ENCODE measurements at places on chromosomes 2 and 18.
A peak's percentile ranks its signal among the peaks of the same experiment; 100 is the strongest.

DNA sequence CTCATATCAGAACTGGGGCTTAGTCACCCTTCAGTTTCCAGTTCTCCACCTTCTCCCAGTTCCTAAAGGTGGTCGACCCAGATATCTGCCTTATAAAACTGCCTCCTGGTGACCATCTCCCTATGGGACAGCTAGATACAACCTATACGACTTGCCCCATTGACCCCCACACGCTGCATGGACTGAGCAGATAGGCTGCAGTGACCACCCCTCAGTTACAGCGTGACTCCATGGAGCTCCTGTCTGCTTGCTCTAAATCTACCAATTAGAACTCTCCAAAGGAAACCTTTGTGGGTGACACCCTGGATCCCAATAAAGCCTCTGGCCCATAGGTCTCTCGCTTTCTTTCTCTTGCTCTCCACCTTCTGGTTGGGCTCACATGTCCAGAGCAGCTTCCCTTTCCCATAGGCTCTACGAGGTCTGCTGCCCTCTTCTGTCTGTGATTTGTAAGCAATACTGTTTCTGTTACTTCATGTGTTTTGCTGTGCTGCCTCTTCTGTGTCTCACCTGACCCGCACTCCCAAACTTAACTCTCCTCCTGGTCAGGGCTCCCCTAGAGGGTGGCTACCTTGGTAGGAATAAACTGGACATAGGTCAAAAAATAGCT lies 971.3 kb upstream of the FAM98A start:
- peak; percentile 2 for DNase-seq

DNA sequence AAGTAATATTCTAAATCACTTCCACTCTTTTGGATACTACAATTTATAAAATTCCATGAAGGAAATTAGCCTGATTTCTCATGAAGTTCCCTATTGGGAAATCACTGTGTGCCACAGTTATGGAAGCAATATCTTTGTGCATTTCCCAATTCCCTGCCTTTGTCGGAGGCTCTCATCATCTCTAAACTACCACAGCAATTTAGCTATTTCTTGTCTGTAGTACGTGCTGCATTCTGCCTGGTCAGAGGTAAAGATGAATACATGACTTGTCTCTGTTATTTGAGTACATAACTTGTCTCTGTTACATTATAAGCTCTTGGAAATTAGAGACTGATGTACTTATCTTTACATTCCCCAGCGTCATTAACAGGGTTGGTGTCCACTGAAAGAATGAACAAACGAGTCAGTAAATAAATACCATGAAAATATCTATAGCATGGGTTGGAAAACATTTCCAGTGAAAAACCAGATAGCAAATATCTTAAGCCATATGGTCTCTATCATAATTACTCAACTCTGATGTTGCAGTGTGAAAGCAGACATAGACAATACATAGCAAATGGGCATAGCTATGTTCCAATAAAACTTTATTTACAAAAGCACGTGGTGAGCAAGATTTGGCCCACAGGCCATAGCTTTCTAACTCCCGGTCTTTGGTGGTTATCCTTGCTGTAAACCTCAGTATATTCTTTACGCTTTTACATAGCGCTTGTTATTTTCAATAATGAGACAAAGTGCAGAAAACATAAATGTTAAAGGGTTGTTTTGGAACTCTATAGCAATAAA lies 78.8 kb downstream of the BCL2 start:
- DNase-seq = no peak

DNA sequence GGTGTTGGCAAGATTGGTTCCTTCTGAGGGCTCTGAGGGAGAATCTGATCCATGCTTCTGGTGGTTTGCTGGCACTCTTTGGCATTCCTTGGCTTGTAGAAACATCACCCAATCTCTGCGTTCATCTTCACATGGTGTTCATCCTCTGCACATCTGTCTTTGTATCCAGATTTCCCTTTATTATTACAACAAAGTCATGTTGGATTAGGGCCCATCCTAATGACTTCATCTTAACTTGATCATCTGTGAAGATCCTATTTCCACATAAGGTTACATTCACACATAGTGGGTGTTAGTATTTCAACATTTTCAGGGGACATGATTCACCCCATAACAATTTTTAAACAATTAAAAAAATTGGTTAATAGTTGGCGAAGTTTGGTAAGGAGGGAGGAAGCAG lies 177.4 kb upstream of the CWC22 start:
- no peak for DNase-seq

- no peak for DNase-seq
These were observed 45.6 kb upstream of the ARHGAP15 start for GRCh38 chr2:143083636-143084035.

DNA sequence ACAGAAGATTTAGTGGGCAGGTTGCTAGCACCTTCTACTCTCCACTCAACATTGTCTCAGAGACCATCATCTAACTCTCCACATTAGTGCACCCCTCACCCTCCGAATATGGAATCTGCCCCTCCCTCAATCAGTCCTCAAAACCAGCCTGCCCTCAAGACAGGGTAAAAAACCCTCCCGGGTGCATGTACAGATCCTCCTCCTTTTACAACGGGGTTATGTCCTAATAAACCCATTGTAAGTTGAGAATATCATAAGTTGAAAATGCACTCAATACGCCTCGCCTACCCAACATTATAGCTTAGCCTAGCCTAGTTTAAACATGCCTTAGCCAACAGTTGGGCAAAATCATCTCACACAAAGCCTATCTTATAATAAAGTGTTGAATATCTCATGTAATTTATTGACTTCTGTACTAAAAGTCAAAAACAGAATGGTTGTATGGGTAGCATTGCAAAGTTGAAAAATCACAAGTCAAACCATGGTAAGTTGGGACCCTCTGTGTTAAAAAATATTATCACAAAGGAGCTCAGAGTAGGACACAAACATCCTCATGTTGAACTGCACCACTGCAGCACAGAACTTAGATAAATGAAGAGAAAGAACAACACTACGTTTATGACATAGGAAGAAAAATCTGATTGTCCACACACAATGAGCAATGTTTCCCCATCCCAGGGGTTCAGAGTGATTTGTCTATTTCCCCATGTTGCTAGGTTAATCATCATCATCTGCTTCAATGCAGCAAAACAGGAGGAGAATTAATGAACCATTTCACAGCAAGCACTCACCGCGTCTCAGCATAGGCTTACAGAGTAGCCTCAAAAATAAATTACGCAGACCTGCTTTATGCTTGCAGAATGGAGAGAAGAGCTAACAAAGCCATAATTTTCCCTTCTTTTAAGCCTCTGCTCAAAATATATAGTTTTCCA lies 184.1 kb upstream of the ARL4C start:
- no peak for DNase-seq

DNA sequence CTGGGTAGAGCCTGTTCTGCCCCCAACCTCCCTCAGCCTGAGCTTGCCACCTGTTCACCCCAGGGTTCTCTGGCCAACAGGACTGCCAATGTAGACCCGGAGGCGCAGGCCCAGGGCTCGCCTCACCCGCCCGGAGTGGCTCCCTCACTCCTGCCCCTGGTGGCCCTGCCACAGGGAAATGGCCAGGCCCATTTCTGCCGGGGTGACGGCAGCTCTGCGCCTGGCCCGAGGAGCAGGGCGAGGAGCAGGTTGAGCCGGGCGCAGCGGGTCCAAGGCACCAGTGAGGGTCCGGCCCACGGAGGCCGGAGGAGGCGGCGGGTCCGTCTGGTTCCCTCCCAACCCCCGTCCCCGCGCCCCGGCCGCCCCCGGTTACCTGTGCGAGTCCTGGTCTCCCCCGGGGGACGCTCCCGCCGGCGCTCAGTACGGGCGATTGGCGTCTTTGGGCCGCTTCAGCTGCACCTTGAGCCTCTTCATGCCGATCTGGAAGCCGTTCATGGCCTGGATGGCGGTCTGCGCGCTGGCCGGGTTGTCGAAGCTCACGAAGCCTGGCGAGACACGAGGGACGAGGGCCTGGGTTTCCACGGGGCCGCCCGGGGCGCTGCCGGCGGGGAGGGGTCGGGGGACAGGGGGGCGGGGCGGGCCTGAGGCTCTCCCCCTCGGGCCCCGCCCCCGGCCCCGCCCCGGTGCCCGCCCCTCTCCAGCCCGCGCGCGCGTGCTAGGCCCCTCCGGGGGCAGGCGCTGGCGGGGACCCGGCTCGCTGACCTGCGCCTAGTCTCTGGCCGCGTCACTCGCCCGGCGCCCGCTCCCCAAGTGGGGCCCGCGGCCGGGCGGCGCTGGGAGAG lies 312.0 kb downstream of the CELF4 start:
- DNase-seq = peak; percentile 100

DNA sequence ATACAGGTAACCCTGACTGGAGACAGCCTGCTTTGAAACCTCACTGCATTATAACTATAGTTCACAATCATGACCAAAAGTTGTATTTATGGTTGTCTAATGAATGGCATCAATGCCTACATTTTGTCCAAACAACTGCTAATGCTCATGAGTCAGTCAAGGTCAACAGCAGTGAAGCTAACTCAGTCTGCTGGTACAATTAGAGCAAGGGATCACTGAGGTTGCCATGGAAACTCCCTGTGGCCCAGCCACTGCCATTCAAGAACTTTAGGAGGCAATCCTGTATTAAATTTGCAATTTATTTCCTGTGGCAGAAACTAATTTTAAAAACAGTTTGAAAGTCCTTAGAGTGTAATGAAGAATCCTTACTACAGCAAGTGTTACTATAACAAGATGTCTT lies 185.1 kb upstream of the SMAD7 start:
- no peak for DNase-seq

DNA sequence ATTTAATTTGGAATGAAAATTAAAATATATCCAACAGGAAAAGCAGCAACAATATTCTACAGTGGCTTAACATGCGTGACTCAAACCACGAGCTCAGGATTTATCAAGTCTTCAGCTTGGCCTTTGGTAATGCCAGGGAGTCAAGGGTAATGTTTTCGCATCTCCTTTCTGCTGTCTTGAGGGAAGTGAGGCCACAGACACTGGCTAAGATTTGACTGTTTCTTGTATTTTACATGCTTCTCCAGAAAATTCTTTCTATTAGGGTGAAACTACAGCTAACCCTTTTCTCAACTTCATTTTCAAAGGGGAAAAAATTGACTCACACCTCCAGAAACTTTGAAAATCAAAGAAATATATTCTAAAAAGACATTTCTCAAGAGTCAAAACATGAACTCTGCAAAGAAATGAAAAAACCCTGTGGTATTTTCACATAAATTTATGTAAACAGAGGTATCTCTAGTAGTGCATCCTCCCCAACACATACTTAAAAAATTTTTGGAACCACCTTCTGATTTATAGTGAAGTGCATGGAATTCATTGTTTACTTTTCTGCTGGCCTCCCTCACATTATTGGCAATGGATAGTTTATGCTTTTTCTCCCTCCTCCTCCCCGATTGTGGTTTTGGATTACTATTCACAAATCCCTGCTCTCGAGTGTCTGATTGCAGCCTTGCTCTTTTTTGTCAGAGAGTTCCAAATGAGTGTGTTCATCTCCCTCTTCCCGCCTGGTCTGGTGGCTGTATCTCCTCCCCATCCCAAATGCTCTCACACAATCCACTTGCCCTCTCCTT lies 48.7 kb downstream of the DPP4 start:
- no peak for DNase-seq

DNA sequence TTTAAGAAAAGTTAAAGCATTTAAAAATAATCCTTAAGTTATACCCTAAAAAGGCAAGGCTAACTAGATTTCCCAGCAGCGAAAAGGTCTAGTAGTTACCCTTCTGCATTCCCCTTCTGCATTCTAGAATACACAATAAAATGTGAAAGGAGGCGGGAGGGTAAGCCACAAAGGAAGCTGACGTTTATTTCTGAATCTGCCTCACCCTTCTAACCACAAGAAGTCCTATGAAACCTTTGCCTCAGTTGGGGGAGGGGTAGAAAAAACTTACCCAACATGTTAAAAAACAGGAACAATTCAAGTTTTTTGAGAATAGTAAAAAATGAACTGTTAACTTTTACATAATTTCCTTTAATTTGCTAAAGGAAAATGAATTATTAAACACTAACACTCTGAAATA lies 11.3 kb downstream of the STK17B start:
- DNase-seq = no peak

DNA sequence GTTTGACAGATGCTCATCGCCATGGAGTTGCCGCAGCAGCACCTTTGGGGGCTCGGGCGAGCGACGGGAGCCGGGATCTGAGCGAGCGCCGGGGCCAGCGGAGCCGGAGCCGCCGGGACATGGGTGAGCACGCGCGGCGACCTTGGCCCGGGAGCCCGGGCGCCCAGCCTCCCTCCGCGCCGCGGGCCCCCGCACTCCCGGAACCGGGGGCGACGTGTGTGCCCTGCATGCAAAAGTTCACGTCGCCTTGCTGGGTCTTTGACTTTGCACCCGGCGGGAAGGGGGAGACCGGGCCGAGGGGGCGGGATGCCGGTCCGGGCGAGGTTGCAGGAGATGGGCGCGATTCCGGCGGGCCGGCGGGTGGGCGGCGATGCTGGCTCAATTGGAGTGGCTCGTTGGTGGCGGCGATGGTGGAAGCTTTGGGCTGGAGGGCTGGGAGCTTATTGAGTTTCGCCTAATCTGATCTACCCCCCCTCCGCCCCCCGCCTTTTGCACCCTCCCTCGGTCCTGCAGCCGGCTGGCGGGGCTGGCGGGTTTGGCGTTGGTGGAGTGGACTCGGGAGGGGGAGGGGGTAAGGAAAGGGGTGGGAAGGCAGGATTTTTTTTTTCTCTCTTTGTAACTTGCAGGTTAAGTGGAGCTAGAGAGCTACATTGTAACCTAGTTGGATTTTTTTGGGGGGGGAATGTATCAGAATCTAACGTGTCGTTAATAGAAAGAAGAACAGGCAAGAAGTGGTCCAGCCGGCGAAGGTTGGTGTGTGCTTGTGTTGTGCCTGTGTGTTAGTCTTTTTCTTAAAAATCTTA lies at the start of gene SETBP1:
Gene SETBP1, plus strand, starts transcription at position 616 of the 803 bp plus-strand sequence. CDS start 20,459 bp downstream, outside the sequence.
- peak; percentile 80 for DNase-seq

GRCh38 chr2:116098049-116098448 lies 1655.6 kb downstream of the DPP10 start:
- DNase-seq = peak; percentile 22

DNA sequence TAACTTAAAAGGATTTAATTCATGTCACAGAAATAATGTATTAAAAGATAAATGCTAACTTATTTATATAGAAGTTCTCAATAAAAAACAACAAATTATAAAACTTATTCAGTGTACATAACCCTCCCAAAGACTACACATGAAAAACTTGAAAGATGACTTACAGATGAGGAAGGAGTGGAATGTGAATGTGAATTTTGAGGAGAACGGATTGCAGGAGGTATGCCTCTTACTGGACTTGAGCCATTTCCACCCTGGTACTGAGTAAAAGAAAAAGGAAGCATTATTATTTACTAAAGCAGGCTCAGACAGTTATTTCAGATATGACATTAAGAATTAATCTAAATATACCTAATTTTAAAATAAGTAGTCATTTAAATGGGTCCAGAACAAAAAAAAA lies 104.4 kb downstream of the TLK1 start:
- no peak for DNase-seq
